ENCODE measurements at places on chromosomes 6 and 20.

GRCh38 chr6:155883334-155883731 is 427.7 kb upstream of the NOX3 start:
- no peak for DNase-seq
- peaks cover 11% of the 10 kb centered on the region for H3K4me1 ChIP-seq
- H3K27ac ChIP-seq = no peak overlapping the region
- H3K4me3 ChIP-seq = no peak overlapping the region
- no peaks in the 10 kb centered on the region for H3K27me3 ChIP-seq

DNA sequence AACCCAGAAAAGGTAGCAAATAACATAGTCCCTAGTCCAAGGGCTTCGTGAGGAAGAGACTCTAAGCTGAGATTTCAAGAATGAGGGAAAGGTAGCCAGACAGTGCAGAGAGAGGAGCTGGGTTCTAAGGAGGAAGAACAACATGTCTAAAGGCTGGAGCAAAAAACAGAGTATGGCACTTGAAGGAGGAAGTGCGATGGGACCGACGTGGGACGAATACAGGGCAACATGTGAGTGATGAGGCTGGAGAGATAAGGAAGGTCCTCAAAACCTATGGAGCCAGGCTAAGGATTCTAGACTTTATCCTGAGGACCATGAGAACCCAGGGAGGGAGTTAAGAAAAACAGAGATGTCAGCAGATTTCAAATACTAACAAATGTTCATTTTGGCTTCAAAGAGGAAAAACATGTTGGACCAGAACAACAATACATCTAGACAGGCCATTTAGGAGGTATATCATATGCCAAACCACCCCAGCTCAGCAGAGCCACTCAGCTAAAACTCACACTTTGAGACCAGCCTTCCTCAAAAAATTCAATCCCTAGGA is 17.5 kb downstream of the ATXN1 start:
- DNase-seq = no peak
- no peaks in the 10 kb centered on the region for H3K36me3 ChIP-seq
- H3K27ac ChIP-seq = no peak overlapping the region
- peaks cover 4% of the 10 kb centered on the region for H3K4me1 ChIP-seq
- no peaks in the 10 kb centered on the region for H3K27me3 ChIP-seq
- no peak overlapping the region for H3K4me3 ChIP-seq

DNA sequence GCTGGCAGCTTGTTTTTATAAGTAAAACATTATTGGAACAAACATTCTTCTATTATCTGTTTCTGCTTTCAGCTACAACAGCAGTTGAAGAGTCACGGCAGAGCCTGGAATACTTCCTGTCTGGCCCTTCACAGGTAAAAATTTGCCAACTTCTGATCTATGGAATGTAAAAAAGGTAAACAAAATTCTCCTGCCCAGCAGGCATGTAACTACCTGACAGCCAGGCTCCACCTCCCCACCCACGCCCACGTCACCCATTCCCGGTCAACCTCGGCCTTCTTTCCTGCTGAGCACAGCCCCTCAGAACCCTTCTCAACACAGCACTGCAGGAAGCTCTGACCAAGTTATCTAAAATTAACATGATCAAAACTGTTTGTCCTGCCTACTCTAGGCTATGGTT is 166.0 kb downstream of the DLL1 start:
- no peaks in the 10 kb centered on the region for H3K36me3 ChIP-seq
- H3K27me3 ChIP-seq = no peaks in the 10 kb centered on the region
- no peak overlapping the region for H3K4me3 ChIP-seq
- H3K4me1 ChIP-seq = no peaks in the 10 kb centered on the region
- no peak overlapping the region for H3K27ac ChIP-seq

- no peaks in the 10 kb centered on the region for H3K4me1 ChIP-seq
- no peak for DNase-seq
- H3K36me3 ChIP-seq = no peaks in the 10 kb centered on the region
- H3K27ac ChIP-seq = no peak overlapping the region
- H3K27me3 ChIP-seq = no peaks in the 10 kb centered on the region
Observed at GRCh38 chr6:21611485-21611884, 17.9 kb downstream of the SOX4 start.

- H3K36me3 ChIP-seq = no peaks in the 10 kb centered on the region
- H3K27ac ChIP-seq = no peak overlapping the region
Observed at GRCh38 chr20:62448038-62448437, 20.7 kb upstream of the RBBP8NL start.

DNA sequence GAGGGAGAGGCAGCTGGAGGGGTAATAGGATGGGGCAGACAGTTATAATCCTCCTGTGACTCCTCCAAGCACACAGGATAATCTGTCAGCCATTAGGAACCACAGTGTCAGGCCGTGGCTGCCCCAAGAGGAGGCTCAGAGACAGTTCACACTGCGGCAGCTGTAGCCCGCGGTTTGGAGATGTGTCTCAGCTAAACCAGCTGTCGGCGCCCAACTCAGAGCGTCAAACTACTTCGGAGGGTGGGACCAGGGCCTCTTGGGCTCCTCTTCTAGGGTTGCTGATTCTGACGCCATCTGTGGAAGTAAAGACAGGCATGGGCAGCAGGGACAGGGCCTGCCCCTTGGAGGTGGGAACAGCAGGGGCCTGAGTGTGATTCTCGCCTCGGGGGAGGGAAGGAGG is 309.8 kb downstream of the CDC5L start:
- H3K27me3 ChIP-seq = no peaks in the 10 kb centered on the region
- DNase-seq = no peak
- H3K4me3 ChIP-seq = no peak overlapping the region
- no peaks in the 10 kb centered on the region for H3K4me1 ChIP-seq
- H3K27ac ChIP-seq = no peak overlapping the region

DNA sequence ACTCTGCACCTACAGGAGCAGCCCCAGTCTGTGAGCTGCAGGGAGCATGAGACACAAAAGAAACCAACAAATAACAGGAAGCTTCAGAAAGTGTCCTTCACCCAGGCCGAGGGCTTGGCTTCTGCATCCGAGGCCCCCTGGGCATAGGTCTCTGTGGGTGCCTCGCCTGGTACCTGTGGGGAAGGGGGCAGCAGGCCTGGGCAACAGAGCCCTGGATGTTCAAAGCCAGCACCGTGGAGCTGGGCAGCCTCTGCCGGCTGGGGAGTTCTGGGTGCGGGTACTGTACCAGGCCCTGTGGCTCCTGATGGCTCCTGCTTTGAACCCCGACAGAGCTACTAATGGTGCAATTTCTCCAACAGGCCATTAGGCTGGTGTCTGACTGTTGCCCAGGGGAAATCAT is 55.7 kb downstream of the TMEM242 start:
- no peak overlapping the region for H3K27ac ChIP-seq
- H3K4me3 ChIP-seq = no peak overlapping the region
- H3K4me1 ChIP-seq = peaks cover 9% of the 10 kb centered on the region
- no peak for DNase-seq
- H3K36me3 ChIP-seq = no peaks in the 10 kb centered on the region
- no peaks in the 10 kb centered on the region for H3K27me3 ChIP-seq

GRCh38 chr6:151497905-151498304 is 4.1 kb downstream of the CCDC170 start:
- no peak for DNase-seq
- H3K27me3 ChIP-seq = no peaks in the 10 kb centered on the region
- no peak overlapping the region for H3K27ac ChIP-seq
- H3K36me3 ChIP-seq = no peaks in the 10 kb centered on the region
- peaks cover 3% of the 10 kb centered on the region for H3K4me1 ChIP-seq
- H3K4me3 ChIP-seq = no peak overlapping the region

- H3K27me3 ChIP-seq = no peaks in the 10 kb centered on the region
- no peaks in the 10 kb centered on the region for H3K36me3 ChIP-seq
- no peak for DNase-seq
- no peak overlapping the region for H3K4me3 ChIP-seq
Observed at GRCh38 chr20:17460119-17460518, 71.1 kb downstream of the BFSP1 start.

DNA sequence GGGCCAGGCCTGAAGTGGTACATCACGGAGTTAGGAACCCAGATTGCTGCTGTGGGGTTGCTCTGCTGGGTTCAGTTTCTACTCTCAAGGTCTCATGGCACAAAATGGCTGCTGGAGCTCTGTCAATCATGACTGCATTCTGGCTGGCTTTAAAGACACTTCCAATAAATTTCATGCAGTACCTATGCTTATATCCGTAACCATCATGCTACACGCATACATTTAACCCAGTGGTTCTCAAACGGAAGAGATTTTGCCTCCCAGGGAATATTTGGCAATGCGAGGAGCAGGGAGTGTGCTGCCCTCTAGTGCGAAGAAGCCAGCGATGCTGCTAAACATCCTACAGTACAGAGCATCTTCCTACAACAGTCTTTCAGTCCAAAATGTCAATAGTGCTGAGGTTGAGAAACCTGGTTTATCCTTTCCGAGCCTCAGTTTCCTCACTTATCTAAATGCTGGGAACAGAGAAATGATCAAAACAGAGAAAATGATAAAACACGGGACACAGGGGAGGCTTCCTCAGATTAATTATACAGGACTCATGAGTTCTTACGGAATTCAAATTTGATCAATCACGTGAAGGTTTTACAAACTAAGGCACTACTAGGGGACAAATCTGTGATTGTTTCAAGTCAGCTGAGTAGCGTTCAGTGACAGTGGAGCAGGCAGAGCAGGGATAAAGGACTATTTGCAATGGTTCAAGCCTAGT is 9.6 kb upstream of the SLC2A10 start:
- H3K4me3 ChIP-seq = no peak overlapping the region
- H3K4me1 ChIP-seq = no peaks in the 10 kb centered on the region
- no peaks in the 10 kb centered on the region for H3K36me3 ChIP-seq
- H3K27me3 ChIP-seq = no peaks in the 10 kb centered on the region
- no peak overlapping the region for H3K27ac ChIP-seq
- no peak for DNase-seq

DNA sequence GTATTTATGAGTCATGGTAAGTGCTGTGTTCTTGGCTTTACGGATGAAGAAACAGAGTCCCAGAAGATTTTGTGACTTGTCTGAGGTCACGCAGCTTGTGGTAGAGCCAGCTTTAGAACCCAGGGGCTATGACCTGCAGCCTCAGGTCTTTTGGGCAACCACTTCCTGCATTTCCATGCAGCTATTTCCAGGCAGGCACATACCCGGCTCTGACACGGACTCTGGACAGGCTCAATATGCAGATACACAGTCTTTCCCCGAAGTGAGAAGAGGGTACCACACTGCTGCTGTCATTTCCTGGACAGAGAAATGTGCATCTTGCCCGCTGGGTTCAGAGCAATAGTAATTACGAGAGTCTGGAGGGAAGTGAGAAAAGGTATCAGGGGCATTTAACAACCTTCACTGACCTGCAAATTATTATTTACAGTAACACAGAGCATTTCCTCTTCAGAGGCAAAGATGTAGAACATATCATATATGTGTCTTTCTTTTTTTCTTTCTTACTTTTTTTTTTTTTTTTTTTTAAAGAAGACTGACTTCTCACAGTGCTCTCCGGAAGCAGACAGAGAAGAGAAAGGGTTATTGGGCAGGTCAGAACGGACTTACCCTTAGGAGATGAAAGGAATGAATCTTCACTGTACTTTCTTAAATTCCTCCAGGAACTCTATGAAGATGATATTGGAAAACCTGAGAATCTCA is 185.1 kb downstream of the CLIC5 start:
- no peak overlapping the region for H3K27ac ChIP-seq
- no peak overlapping the region for H3K4me3 ChIP-seq
- peaks cover 4% of the 10 kb centered on the region for H3K4me1 ChIP-seq
- no peaks in the 10 kb centered on the region for H3K36me3 ChIP-seq

DNA sequence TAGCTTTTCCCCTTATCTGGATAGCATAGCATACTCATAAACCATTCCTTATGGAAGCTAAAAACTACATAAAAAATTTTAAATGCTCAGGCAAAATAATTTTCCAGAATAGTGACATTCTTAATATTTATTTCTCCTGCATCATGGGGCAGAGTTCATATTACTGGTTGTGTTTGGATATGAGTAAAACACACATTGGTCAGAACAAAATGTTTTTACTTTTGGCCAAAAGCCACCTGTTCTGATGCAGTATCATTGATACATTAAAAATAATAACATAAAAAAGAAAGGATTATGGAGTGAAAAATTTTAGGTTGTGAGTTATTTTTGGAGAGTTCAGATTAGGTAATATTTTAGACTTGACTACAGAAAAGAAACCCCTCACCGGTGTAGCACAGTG is 33.6 kb downstream of the TRAM2 start:
- H3K27ac ChIP-seq = peak overlapping the region; percentile 64
- H3K27me3 ChIP-seq = no peaks in the 10 kb centered on the region

- H3K4me3 ChIP-seq = no peak overlapping the region
- peaks cover 11% of the 10 kb centered on the region for H3K4me1 ChIP-seq
- H3K36me3 ChIP-seq = no peaks in the 10 kb centered on the region
- H3K27me3 ChIP-seq = no peaks in the 10 kb centered on the region
- H3K27ac ChIP-seq = no peak overlapping the region
Observed at GRCh38 chr6:158060455-158061360, 79.0 kb downstream of the SYNJ2 start.

GRCh38 chr6:16380220-16380809 is 141.9 kb downstream of the GMPR start:
- H3K36me3 ChIP-seq = no peaks in the 10 kb centered on the region
- H3K27me3 ChIP-seq = no peaks in the 10 kb centered on the region
- DNase-seq = no peak

- H3K27ac ChIP-seq = no peak overlapping the region
- no peak overlapping the region for H3K4me3 ChIP-seq
- no peaks in the 10 kb centered on the region for H3K27me3 ChIP-seq
- H3K4me1 ChIP-seq = no peaks in the 10 kb centered on the region
Observed at GRCh38 chr6:134593887-134594286, 276.0 kb upstream of the SGK1 start.

GRCh38 chr6:149862922-149863697 is 1.0 kb downstream of the LRP11 start:
- H3K4me3 ChIP-seq = peak overlapping the region; percentile 56
- DNase-seq = peak; percentile 37
- no peaks in the 10 kb centered on the region for H3K27me3 ChIP-seq
- no peaks in the 10 kb centered on the region for H3K36me3 ChIP-seq

- H3K4me3 ChIP-seq = no peak overlapping the region
- H3K36me3 ChIP-seq = no peaks in the 10 kb centered on the region
- H3K27ac ChIP-seq = no peak overlapping the region
- H3K27me3 ChIP-seq = no peaks in the 10 kb centered on the region
- H3K4me1 ChIP-seq = peaks cover 3% of the 10 kb centered on the region
Observed at GRCh38 chr6:2240961-2241360, 4.4 kb downstream of the GMDS start.

DNA sequence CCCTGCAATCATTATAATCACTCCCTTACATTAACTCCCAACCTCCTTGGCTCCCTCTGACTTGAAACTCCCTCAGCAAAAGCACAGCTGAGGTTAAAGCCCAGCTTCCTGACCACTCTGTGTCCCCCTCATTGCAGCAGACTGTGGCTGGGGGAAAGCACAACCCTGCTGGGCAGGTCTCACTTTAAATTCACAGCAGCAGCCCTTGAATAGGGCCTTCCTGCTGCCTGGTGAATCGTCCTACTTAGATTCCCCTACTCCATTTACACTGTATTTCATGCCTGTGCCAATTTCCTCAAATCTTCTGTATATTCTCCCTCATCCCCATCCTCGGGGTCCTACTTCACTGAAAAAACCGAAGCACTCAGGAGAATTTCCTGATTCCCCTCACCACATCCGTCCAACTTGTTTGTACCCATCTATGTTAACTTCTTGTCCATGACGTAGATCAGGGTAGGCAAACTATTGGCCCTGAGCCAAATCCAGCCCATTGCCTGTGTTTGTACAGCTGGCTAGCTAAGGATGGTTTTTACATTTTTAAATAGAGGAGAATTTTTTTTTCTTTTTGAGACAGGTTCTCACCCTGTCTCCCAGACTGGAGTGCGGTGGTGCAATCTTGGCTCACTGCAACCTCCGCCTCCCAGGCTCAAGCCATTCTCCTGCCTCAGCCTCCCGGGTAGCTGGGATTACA is 31.5 kb upstream of the GCM1 start:
- H3K4me3 ChIP-seq = no peak overlapping the region
- no peak overlapping the region for H3K27ac ChIP-seq
- peak; percentile 8 for DNase-seq
- H3K4me1 ChIP-seq = no peaks in the 10 kb centered on the region
- H3K36me3 ChIP-seq = no peaks in the 10 kb centered on the region
